SK-N-SH treated with all-trans-retinoic acid at 6 μM for 48 hours (cell line): ENCODE measurements at places on chromosomes 6 and 20.

- peak; percentile 65 for ATAC-seq
These were observed 534 bp downstream of the KIAA1755 start for GRCh38 chr20:38260025-38260377.

DNA sequence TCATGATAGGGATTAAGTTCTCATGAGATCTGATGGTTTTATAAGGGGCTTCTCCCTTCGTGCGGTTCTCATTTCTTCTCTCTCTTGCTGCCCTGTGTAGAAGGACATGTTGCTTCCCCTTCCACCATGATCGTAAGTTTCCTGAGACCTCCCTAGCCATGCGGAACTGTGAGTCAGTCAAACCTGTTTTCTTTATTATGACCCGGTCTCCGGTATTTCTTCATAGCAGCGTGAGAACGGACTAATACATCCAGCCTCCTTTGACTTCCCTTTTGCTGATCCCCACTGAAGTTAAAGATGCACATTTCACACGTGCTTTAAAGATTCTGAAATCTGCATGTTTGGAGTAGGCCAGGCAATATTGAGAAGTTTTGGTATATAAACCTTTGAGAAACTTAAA is 543.1 kb downstream of the PRKN start:
- no peak for ATAC-seq

GRCh38 chr6:111260570-111261298 is 173.4 kb downstream of the SLC16A10 start:
- ATAC-seq = no peak

- ATAC-seq = peak; percentile 76
These were observed 48.6 kb downstream of the TPD52L1 start for GRCh38 chr6:125201961-125202729.

DNA sequence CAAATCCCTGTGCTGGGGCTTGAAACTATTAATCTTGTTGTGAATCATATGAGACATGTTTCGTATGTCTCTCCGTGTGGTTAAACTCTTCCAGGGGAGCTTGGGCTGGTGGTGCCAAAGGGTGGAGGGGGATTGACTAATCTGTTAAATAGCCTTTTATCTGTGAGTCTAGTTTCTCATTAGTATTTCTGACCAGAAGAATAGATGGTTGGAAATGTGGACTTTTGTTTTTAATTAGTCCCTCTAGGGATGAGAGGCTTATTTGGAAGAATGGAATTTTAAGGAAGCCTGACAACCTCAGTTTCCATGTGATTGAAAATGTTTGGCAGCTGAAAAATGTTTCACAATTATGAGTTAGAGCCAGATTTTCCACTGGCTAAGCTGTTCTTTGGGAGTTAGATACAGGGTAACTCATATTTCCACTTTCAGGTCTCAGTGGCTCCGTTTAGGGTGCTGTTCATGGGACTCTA is 117.3 kb downstream of the BCKDHB start:
- peak; percentile 69 for ATAC-seq
